ENCODE measurements at places on chromosomes 6 and 20. TPM values are rescaled to one million over a fixed set of nuclear protein-coding genes. Genes with fewer than 3 reads are reported as not detected.

DNA sequence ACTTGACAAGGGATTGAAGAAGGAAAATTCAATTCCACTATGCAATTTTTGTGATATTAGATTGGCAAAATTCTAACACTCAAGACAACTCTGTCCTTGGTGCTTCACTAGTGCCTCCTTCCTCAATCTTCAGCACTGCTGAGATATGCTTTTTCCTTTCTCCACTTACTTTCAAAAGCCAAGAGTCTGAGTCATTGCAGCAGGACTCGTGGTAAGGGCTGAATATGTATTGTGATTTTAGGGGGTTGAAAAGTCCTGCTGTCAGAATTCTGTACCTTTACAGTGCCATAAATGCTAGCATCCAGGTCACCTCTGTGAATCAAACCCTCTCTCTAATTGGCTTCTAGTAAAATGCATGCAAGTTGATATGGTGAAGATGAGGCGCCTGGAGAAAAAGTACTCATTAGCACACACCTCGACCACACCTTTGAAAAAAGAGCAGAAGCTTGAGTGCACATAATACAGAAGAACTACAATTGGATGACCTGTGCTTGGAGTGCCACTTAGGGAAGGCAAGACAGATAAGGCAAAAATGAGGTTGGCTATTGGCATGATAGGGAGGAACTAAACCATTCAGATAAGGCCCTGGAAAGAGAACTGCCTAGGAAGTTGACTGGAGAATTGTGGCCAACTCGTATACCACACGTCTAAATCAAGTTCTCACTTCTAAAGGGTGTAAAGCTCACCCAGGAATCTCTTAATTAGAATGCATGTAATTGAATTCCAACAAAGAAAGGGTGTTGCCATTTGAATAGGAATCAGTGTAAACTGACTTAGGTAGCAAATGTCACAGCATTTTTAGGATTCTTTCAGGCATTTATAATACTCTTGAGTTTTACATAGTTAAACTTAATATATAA, 43.6 kb upstream of the FAM83B start:
- DNase-seq, result no peak

GRCh38 chr20:44705364-44706094, 9.6 kb upstream of the CCN5 start:
- no peak for DNase-seq

- DNase-seq, result no peak
Observed at GRCh38 chr6:46490425-46491200, 636 bp downstream of the RCAN2 start.

- DNase-seq, result no peak
Observed at GRCh38 chr20:54323227-54323734, 115.4 kb downstream of the PFDN4 start.

Gene CYP24A1
- total RNA-seq, result 0.12 TPM

Gene VIP
- total RNA-seq, result not detected
